Fibroblast of gingiva (primary cell): ENCODE measurements at places on chromosomes 6 and 20.

DNA sequence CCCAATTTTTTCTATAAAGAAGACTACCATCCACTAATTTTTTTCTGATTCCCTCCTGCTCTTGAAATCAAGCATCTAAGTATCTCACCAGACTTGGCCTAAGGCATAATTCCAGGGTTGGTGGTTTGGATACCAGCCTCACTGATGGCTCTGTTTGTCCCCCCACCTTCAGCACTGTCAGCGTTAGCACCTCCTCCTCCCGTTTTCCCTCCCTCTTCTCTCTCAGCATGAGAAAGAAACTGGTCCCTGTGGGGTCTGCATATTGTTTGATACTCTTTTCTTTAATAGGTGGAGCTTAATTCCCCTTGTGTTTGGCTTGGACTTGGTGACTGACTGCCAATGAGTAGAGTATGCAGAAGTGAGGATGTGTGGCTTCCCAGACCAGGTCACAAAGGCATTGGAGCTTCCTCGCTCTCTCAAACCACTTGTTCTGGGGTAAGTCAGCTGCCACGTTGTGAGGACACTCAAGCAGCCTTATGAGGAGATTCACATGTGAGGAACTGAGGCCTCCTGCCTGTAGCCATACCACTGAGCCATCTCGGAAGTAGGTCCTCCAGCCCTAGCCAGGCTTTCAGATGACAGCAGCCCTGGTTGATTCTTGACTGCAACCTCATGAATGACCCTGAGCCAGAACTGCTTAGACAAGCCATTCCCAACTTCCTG lies 65.2 kb downstream of the RIOK1 start:
- DNase-seq: no peak

- DNase-seq: no peak
Measured at GRCh38 chr20:60381643-60382400, 423.6 kb downstream of the CDH26 start.

DNA sequence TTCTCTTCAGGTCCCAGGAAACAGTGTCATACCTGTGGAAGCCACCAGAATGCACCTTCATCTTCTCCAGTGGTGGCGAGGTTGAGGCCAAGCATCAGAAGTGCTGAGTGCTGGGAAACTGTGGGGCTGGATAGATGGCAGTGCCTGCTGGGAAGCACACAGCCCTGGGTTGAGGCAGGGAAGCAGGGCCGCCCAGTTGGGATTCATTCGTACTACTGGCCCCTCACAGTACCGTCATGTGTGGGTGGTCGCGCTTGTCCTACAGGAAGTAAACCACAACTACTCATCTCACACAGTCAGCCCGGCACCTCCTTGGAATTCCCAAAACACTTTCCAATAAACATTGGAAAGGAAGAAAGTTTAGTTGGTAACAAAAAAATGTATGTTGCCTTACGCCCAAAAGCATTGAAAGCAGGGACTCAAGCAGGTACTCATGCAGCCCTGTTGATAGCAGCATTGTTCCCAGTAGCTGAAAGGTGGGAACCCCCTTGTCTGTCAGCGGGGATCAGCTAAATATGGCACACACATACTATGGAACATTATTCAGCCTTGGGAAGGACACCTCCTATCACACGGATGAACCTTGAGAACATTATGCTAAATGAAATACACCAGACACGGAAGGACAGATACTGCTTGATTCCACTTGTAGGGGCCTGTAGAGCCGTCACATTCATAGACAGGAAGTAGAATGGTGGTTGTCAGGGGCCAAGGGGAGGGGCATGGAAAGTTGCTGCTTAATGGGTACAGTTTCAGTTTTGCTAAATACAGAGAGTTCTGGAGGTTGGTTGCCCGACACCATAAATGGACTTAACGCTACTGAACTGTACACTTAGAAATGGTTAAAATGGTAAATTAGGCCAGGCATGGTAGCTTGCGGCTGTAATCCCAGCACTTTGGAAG lies 162.7 kb downstream of the MTHFD1L start:
- no peak for DNase-seq

GRCh38 chr20:44615169-44615791 lies 32.9 kb downstream of the PKIG start:
- no peak for DNase-seq

- no peak for DNase-seq
Measured at GRCh38 chr6:5486214-5486613, 224.9 kb downstream of the FARS2 start.

DNA sequence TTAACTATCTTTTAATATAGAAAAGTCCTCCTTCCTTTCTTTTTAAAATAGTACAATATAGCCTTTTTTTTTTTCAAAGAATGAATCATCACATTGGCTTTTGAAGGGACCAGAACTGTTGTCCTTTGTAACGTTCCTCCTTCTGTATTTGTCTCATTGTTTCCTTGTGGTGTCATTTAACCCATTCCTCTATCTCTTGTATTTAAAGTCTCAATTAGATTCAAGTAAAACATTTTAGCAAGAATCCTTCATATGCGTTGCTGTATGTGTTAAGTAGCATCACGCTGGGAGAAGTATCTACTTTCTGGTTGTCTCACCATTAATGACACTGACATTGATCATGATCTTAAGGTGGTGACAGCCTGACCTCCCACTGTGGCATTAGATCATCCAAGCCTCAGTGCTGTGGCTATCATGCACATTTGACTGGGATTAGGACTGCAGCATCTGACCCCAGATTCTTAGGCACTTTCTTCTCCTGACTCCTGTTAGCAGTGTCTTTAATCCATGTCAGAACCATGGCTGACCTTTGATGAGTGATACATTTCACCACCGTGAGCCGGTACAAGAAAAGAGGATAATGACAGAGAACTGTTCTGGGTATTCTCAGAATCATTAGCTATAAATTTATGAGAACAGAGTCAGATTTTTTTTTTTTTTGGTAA lies 67.5 kb upstream of the TFB1M start:
- no peak for DNase-seq

DNA sequence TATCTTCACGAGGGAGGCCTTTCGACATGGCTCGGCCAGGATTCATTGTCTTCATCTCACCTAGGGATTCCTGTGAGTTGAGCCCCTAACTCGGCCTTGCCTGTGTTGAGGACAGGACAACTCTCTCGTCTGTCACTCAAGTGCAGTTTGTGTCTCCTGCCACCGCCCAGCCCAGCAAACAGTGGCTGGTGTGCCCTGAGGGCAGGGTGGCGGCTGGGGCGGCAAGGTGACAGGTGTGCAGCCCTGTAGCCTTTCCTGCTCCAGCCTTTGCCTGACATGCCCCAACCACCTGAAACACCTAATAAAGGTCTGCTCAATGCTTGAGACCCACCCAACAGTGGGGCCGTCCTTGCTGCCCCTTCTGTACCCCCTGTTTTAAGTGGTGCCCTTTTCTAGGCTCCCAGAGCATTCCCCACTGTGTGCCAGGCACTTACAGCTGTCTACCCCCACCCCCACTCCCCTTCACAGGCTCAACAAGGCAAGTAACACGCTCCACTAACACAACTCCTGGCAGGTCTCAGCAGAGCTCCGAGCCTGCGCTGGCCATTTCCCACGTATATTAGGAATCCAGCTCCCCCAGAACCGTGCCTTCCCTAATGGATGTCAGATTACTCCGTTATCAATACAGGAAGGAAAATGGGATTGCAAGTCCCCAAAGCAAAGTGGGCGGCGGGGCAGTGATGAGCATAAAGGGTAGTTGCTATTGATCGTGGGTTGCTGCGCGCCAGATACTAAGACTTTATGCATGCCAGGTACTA lies 17.7 kb downstream of the GFRA4 start:
- DNase-seq: no peak

GRCh38 chr20:35171753-35172433 lies at the start of gene PROCR:
Gene PROCR (plus strand): TSS chr20:35172072. CDS start chr20:35172155, 83 bp downstream.
- peak; percentile 78 for DNase-seq

GRCh38 chr6:145844933-145845540 lies 30.4 kb upstream of the FBXO30 start:
- DNase-seq: peak; percentile 15
